H54 (cell line): ENCODE measurements at places on chromosomes 11 and 22.

GRCh38 chr11:126137136-126137535 lies 74.3 kb downstream of the RPUSD4 start:
- DNase-seq = no peak

DNA sequence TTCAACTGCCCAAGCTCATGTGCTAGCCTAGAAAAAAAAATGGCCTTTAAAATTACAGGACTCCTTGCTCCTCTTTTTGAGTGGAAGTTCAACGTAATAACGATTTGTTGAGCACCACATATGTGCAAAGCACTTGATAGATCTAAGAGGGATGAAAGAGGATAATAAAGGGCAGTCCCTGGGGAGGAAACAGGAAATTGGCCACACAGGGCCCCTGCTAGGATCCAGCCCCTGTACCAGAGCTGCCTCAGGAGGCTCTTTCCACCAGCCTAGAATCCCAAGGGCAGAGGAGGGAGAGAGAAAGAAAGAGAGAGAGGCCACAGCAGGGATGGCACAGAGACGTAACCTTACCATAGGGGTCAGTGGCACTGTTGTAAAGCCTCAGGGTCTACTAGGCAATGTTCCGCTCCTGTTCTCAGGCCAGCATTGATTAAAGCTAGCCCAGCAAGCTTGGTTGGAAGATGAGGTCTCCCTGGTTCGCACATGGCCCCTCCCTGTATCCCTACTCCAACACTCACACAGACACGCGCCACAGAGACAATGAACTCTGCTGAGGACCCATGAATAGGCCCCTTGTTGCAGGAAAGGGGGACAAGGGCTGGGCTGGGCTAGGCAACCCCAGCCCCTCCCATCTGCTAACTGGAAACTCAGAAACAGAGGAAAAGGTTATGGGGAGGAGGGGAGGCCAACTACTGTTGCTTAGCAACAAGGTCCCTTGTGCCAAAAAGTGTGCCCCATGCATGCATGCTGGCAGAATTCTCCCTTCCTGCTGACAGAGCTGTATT lies at the start of gene TMPRSS5:
Gene TMPRSS5, minus strand, starts transcription at position 438 of the 785 bp plus-strand sequence. Its CDS starts 84 bp downstream, at position 354.
- no peak for DNase-seq

GRCh38 chr11:121041072-121041471 lies 17.2 kb downstream of the TBCEL start:
- no peak for DNase-seq

DNA sequence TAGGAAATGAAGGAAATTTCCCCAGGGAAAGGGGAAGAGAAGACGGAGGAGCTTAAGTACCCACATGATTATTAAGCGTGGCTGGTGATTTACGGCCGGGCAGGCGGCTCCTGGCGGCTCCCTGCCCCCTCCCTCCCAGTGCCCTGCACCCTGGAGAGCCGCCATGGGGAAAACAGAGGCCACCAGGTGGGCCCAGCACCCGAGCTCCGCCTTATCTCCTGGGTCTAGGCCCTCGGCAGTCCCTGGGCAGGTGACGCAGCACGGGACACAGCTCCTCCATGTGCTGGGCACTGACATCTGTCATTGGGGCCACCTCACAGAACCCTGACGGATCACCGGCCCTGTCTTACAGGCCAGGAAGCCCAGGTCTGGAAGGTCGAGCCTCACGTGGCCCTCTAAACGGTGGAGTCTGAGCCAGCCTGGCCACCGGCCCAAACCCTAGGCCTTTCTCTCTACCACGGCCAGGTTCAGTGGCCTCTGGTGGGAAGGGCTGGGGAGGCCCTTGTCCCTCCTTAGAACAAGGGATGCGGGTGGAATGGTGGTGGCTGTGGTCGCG lies 60.2 kb upstream of the PPARA start:
- DNase-seq = no peak

GRCh38 chr11:71843858-71844257 lies 10.9 kb downstream of the DEFB108B start:
- no peak for DNase-seq

- no peak for DNase-seq
These were observed 9.4 kb upstream of the SOX6 start for GRCh38 chr11:16365581-16366228.

- DNase-seq = no peak
These were observed 320.9 kb upstream of the PITPNB start for GRCh38 chr22:28239941-28240340.

DNA sequence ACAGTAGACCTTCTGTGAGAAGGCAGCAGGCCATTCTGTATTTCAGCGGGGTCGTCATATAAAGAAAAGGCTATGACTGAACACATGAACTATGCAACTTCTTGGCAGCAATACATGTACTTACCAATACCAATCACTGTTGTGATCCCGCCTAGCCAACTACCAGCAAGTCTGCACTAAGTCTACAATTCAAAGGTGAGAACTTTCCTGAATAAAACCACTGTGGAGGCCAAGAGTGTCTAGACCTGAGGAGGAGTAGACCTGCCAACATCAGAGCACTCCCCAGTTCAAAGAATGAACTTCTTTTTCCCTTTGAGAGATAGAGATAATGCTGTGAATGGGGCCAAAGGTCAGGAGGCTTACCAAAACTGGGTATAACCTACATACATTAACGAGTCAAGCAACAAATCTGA lies 108.2 kb downstream of the SIK3 start:
- DNase-seq = no peak

DNA sequence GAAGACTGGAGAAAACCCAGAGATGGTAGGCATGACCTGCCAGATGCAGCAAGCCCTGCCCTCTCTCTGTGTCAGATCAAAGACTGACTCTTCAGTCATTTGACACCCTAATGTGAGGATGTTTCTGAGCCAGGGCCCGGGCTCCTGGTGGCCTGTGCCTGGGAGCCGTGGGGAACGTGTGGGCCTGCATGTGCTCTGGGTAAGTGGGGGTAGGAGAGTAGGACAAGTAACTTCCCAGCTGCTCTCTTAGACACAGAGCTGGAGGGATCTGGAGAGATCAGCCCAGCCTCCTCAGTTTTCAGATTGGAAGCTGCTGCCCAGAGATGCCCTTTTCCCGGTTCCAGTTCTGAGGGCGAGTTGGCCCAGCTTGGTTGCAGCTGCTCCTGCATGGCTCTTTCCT lies 110.8 kb downstream of the TEAD1 start:
- no peak for DNase-seq

DNA sequence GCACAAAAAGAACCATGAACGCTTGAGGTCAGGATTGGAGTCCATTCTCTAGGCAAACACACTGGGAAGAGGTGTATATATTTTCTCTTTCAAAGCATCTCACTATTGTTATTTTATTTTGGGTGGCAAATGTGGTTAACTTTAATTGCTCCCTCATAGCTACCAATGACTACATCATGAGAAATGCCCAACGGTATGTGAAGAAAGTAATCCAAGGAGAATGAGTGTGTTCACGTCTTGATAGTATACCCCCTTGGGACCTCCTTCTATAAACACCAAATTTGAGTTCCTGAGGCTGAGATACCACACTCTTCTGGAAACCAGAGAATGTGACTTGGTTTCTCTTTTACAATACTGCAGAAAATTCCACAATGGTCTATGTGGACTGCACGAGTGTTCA lies 15.8 kb downstream of the OR8D1 start:
- DNase-seq = no peak

DNA sequence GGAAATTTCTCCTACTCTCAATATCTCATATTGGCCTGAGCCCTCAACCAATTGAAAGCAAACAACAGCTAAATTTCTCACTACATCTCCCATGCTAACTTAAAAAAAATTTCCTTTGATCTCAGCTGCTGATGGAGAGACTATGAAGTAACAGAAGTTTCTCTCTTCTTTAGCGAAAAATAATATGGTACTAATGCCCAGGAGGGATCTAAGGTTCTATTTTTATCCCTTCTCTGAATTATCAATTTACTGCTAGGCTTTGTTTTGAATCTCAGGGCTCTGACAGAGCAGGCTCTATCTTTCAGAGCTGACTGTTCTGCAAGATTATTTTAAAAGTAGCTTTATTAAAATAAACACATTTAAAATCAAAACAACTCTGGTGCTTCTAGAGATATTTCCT lies 558.6 kb downstream of the KCNA4 start:
- no peak for DNase-seq

GRCh38 chr22:26708256-26709009 lies 51.0 kb downstream of the MIAT start:
- no peak for DNase-seq

GRCh38 chr11:121300313-121300971 lies 7.9 kb downstream of the SC5D start:
- DNase-seq = no peak

DNA sequence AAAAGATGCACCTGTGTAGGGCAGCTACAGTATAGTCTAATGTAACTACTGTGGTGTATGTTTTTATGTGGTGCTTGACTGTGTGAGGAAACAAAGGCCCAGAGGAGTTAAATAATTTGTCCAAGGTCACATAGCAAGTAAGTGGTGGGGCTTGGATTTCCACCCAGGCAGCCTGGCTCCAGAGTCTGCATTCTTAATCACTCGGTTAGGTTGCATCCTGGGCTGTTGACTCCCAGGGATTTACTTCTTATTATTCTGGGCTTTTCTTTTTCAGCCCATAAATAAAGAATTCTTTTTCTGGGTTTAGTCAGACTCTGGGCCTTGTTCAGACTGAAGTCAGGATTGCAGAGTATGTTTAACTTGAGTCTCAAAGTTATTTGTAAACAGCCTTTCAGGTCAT lies 82.1 kb downstream of the ARHGAP42 start:
- DNase-seq = no peak

DNA sequence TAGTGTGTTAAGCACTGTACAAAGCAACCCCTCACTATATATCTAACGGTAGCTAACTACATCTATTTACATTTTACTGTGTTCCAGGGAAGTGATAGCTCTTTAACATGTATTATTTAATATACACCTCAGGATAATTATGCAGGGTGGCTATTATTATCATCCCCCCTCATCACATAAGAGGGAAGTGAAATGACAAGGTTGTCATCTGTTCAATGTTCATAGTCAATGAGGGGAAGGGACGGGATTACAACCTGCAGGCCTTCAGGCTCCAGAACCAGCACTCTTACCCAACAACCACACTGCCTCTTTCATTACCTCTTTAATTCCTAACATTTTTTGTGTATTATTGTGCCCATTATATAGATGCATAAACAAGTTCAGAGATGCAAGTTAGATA lies 238.7 kb upstream of the ANO3 start:
- DNase-seq = no peak

- no peak for DNase-seq
These were observed 301.1 kb downstream of the SHANK2 start for GRCh38 chr11:70951139-70951804.

GRCh38 chr11:116073854-116074837 lies 569.9 kb upstream of the CADM1 start:
- DNase-seq = no peak

- DNase-seq = no peak
These were observed 14.5 kb upstream of the DGKZ start for GRCh38 chr11:46332568-46333393.

DNA sequence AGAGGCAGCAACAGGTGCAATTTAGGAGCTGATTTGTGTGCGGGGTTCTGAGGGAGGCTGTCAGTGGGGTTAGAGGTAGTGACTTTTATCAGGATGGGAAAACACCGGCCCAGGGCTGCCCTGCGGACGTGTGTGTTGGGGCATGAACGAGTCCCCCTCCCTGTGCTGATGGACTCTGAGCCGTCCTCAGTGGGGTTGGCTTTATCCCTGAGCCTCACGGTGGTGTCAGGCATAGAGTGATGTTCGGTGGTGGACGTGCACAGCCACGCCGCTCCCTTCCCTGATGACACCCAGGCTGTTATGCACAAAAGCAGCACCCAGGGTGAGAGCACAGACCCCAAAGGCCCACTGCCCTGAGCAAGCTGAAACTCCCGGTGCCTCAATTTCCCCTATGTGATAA lies 809.1 kb downstream of the BRD1 start:
- no peak for DNase-seq

DNA sequence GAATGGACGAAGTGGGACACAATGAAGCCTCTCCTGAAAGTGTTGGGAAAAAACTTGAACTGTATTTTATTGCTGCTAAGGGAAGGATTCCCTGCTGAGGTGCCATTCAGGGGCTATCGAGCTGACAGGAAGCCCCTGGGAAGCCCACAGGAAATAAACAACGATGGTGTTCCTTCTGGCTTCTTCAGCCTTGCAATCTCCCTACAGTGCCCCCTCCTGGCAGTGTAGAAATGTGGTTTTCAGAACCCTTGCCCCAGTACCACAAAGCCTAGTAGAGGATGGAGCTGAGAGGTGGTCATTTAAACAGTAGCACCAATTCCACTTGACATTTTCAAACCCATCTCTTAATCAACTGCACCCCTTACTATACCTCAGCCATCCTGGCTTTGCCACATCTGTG lies 676.7 kb upstream of the ARHGAP42 start:
- no peak for DNase-seq

GRCh38 chr11:107957109-107957588 lies 28.9 kb downstream of the RAB39A start:
- DNase-seq = no peak

GRCh38 chr22:17086788-17087497 lies 2.1 kb downstream of the IL17RA start:
- no peak for DNase-seq

GRCh38 chr22:17140826-17141766 lies 18.0 kb downstream of the HDHD5 start:
- no peak for DNase-seq

DNA sequence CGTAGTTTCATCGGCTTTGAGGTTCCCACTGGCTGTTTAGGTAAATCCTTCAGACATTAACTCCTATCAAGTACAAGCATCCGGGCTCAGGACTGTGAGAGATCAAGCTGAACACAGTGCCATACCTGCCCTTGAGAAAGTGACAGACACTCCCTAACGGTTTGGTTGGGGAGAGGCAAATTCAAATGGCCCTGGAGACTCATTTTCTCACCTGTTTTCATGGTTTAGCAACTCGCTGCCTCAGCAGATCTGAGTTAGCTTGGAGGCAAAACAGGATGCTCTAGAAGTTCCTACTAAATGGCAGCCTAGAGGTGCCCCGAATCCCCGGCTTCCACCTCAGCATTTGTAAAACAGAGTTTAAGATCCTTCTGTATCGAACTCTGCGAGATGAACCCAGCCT lies 3.6 kb upstream of the FBXO3 start:
- no peak for DNase-seq

DNA sequence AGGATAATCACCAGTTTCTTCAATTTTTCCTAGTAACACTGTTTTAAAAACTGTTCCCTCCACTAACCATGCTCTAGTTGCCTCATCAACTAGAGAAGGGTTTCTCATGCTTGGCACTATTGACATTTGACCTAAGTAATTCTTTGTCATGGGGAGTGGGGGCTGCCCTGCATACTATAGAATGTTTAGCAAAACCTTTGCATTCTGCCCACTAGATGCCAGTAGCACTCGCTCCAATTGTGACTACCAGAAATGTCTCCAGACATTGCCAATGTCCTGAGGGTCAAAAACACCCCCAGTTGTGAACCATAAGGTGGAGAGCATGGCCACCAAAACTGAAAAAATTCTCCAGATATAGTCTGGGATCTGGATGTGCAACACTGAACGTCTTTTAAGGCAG lies 27.6 kb upstream of the BMAL1 start:
- no peak for DNase-seq
